ENCODE measurements at places on chromosomes 7 and 10.
A peak's percentile ranks its signal among the peaks of the same experiment; 100 is the strongest.

GRCh38 chr7:38463277-38464225, 167.6 kb downstream of the AMPH start:
- DNase-seq, result no peak

DNA sequence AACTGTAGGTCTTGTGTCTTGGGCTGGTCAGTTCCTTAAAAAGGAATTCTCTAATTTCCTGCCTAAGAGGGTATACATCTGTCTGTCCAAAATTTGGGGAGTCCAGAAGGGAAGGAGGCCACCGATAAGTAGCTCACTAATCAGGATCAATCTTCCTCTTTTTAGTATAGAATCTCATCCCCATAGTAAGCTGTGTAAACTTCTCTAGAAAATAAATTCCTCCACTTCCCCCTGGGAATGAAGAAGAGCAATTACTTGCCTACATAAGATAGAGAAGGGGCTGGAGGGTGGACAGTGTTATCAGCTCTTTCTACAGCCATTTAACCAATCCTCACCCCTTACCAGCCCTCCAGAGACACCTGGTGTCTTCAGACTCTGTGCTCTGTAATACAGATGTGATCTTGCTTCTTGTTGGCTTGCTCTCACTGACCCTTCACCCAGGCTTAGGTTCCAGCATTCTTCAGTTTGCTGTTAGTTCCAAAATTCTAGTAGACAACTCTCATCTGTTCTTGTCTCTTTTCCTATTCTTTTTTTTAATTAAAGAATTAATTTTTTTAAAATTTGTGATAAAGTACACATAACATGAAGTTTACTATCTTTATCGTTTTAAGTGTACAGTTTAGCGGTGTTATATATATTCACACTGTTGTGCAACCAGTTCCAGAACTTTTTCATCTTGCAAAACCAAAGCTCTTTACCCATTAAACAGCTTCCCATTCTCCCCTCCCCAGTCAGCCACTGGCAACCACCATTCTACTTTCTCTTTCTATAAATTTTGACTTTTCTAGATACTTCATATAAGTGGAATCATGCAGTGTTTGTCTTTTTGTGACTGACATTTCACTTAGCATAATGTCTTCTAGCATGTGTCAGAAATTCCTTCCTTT, 6.5 kb upstream of the PRKAR2B start:
- no peak for DNase-seq

DNA sequence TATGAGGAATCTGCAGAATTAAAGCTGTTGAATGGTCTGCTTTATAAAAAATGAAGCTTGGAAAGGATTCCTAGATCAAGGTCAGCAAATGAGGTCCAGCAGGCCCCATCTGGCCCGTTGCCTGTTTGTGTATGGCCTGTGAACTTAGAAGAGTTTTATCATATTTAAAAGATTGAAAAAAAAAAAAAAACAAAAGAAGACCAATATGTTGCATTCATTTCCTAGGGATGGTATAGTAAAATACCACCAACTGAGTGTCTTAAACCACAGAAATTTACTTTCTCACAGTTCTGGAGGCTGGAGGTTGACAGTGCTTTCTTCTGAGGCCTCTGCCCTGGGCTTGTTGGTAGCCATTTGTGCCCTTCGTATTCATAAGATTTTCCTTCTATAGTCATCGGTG, 109.2 kb downstream of the PPP1R3A start:
- DNase-seq, result no peak

- DNase-seq, result no peak
These were observed 25.8 kb downstream of the TWIST1 start for GRCh38 chr7:19091550-19092200.

DNA sequence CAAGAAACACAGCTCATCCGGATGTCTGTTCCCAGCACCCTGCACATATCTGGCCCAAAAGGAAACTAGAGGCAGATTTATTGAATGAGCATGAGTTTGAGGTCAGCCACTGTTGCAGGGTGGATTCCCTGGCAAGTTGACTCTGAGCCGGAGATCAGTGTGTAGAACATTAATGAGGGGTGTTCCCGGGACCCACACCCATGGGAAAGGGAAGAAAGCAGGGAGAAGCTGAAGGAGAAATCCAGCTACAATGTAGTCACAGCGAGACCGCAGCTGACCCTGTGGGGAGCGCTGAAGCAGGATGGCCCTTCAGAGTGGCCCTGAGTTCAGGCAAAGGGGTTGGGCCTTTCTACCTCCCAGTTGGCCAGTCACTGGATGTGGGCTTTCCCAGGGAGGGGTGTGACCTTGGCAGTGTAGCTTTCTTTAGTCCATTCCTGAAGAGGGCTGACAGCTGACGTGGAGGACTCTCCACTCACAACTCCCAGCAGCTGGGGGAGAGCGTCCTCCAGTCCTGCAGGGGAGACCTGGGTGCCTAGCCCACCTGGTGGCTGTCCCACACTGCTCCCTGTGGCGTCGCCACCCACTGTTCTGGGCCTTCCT, 324.2 kb upstream of the ZMIZ1 start:
- DNase-seq, result no peak

DNA sequence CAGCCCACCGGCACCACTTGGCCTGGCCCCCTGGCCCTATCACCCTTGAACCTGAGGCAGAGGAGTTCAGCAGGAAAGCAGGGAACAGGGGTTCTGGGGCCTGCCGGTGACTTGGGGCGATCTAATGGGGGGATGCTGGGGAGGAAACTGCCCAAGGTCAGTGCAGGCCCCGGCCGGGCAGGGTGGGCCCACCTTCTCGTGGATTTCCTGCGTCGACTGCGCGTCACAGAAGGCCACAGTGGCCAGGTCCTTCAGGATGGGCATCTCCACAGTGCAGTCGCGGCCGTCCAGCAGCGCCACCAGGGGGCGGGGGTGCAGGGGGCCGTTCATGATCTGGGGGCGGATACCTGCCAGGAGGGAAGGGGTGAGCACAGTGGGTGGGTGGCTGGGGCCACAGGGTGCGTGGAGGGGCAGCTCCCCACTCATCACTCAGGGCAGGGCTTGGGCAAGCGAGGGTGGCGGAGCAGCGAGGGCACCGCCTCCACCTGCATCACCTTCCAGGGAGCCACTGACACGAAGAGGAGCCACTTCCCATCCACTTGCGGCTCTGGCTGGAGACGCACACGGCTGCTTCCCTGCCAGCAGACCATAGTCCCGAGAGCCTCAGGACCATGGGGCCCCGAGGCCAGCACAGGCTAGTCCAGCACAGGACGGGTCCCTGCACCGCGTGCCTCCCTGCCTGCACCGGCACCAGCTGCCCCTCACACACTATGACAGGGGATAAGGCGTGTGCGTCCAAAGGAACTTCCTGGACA, 61.4 kb downstream of the ZRANB1 start:
- peak; percentile 30 for DNase-seq

DNA sequence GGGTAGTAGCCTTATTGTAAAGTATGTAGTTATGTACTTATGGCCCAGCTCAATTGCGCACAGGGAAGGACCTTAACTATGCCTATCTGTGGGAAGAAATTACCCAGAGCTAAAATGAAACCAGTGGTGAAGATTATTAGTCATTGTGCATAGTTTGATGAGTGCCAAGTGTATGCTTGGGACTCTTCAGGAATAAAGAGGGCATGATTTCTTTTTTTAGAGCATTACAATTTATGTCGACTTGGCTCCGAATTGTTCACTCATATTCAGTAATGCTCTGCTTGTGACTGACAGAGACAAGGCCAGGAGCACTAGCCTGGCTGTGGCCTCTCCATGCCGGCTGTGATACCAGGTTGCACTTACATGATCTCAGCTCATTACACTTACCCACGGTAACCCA, 269.5 kb downstream of the TRIL start:
- DNase-seq, result no peak
